ENCODE measurements at places on chromosomes 6 and 20.
A peak's percentile ranks its signal among the peaks of the same experiment; 100 is the strongest.

DNA sequence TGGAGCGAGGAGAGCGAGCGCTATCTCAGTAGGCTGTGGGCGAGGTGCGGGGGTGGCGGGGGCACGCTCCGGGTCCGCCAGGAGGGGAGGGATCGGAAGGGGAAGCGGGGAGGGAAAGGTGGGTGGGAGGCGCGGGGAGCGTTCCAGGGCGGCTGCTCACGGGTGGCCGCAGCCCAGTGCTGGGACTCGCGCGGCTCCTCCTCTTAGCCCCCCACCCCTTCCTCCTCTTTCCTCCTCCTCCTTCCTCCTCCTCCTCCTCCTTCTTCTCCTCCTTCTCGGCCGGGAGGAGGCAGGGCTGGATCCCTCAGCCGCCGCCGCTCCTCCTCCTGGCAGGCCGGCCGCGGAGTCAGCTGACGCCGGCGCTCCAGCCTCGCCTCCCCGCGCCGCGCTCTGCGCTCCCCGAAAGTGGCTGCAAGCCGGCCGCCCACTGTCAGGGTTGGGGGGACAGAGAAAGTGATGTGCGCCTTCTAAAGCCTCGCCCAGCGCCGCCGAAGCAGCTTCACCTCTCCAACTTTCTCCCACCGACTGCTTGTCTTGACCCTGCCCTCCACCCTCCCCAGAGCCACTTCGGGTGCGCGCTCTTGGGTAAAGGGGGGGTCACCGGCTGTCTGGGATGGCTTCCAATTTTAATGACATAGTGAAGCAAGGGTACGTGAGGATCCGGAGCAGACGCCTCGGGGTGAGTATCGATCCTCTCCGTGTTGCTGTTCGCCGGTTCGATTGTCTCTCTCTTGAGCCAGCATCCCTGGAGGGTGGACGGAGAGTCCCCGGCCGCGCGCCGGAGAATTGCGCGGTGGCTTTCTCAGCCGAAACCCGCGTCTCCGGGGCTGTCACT is at the start of gene DOK5:
TSS of gene DOK5 (plus strand) at position 260 of the 835 bp plus-strand sequence. CDS start at position 614, 354 bp downstream.
- no peak for DNase-seq

GRCh38 chr6:32889533-32889932 is 35.5 kb downstream of the PSMB9 start:
- DNase-seq: no peak

DNA sequence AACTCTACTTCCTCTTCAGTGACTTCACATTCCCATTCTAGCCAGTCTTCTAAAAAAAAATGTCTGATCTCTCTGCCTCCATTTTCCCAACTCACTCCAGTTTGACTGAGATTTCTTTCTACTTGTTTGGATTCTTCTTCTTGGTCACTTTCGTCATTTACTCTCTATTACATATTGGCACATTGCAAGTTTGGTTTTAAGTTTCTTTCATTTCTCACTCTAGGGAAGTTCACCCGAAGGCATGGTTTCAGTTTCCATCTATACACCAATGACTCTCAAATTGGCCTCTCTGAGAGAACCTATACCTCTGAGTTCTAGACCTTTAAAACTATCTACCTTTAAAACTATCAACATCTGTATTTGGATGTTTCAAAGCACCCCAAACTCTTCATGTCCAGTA is 51.3 kb downstream of the CD109 start:
- no peak for DNase-seq

DNA sequence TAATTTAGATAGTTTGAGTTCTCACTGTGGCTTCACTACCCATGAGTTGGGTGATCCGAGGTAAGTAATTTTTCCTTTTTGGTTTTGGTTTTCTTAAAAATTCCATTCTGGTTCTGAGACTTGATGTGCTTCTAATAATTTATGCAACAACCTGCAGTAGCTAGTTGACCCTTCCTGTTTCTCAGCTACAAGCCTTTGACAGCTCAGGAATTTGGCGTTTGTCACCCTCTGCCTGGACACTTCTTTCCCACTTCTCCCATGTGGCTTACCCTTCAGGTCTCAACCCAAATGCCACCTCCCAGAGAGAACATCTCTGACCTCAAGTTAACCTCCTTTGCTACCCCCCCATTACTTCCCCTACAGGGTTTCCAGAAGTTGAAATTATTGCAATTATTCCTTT is 49.7 kb upstream of the TSHZ2 start:
- no peak for DNase-seq

GRCh38 chr20:62762801-62763368 is 33.4 kb upstream of the MRGBP start:
- DNase-seq: no peak

DNA sequence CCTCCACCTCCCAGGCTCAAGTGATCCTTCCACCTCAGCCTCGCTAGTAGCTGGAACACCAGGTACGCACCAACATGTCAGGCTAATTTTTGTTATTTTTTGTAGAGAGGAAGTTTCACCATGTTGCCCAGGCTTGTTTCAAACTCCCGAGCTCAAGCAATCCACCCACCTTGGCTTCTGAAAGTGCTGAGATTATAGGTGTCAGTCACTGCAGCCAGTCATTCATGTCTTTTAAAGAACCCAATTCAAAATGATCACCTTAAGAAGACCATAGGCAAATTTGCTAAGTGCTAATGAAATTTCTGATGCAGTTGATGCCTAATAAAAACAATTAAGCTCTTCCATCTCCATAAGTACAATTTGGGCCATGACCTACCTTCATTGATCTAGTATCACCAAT is 2.6 kb upstream of the VNN2 start:
- DNase-seq: no peak

DNA sequence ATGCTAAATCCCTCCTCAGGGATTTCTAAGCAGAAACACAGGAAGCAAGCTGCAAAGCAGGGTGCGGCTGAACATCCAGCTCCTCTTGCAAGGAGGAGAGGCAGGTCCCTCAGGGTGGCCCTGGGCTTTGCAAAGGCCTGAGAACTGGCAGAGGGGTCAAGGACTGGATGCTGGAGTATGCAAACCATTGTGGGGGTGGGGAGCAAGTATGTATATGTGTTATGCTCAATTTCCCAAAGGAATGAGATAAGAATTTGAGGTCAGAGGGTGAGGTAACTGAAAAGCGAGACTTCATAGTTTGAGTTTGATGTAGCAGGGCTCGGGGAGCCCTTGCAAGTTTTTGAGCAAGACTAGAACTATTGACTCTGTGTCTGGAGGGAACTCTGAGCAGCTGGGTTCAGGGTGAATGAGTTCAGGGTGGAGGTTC is 11.2 kb downstream of the SLC22A2 start:
- no peak for DNase-seq

DNA sequence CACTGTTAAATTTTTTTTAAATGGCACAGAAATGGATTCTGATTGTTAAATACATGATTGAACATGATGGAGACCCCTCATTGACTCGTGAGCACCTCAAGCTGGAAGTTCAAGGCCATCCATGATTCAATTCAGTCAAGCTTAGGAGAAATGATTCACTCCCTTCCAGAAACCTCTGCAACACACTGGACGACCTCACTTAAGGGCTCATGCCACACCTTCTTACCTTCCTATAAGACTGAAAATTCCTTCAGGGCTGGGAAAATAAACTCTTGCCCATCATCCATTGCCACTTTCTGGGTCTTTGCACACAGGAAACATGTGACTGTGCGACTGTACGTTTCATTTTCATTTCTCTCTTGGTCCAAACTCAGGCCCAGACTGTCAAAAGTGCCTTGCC is 196.4 kb downstream of the TBXT start:
- DNase-seq: no peak

GRCh38 chr6:47836046-47836445 is 54.2 kb downstream of the OPN5 start:
- no peak for DNase-seq

GRCh38 chr6:1917626-1918371 is 308.1 kb downstream of the FOXC1 start:
- peak; percentile 12 for DNase-seq

DNA sequence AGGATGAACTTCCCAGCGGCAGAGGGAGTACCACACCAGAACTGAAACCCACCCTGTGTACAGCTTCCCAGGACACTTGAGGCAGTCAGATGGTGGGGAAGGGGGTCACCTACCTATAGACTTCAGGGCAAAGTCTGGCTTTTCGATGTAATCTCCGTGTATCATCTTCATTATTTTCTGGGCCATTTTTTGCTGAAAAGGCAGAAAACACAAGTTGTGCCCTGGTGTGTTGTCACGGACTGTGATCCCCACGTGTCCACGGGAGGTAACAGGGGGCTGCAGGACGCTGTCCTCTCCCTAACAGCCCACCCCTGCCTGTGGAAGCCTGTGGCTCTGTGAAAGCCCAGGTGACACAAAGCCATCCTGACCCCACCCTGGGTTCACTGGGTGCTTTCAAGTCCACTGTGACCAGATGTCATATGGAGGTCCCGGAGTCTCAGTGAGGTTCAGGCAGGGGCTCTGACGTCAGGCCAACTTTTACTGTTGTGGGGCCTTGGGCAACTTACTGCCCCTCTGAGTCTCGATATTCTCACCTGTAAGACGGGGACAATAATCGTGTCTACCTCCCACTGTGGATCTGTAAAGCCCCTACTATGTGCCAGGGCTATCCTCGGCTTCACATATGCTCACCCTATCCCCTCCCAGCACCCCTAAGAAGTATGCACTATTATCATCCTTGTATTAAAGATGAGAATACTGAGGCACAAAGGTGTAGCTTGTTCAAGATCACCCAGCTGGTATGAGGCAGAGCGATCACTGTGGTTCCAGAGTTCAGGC is 14.5 kb downstream of the SUN5 start:
- DNase-seq: no peak

DNA sequence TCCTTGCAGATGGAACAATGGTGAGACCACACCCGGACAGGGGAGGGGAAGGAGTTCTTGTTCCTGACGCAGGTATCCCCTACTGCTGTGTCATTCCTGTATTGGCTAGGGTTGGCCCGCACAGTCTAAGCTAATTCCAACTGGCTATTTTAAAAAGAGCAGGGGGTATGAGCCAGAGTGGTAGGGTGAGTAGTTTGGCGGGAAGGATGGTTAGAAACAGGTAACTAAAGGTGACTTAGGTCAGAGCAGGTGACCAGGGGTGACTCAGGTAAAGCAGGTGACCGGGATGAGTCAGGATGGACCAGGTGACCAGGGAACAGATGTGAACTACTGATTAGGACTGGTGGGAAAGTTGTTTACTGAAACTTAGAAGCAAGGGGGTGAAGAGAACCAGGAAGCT is 58.0 kb downstream of the ZNF292 start:
- DNase-seq: no peak

DNA sequence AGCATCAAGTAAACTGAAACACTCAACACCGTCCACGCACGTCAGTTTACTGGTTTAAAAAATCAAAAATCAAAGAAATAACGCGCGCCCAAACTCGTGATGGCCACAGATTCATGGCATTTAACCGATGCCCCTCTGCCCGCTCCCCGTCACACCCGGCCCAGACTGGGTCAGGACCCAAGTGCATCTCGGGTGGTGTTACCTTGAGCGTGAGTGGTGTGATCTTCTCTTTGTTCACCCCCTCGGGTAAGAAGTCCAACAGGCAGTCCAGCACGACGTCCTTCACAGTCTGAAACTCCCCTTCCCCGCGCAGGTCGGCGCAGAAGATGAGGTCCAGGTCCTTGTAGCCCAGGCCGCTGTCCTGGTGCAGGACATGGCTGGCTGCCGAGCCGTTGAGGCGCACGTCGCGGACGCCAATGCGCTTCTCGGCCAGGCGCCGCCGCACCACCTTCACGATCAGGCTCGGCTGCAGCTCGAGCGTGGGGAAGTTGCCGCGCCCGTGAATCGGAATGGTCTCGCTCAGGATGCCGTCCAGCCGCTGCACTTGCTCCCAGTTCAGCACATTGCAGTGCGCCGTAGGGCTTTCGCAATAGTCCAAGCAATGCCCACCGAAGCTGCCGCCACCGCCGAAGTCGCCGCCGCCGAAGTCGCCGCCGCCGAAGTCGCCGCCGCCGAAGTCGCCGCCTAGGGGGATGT is 945 bp downstream of the TENT5A start:
- DNase-seq: peak; percentile 6
